NCI-H524 treated with DMSO at 0.1 percent for 48 hours (cell line): ENCODE measurements at places on chromosomes 4 and X.

DNA sequence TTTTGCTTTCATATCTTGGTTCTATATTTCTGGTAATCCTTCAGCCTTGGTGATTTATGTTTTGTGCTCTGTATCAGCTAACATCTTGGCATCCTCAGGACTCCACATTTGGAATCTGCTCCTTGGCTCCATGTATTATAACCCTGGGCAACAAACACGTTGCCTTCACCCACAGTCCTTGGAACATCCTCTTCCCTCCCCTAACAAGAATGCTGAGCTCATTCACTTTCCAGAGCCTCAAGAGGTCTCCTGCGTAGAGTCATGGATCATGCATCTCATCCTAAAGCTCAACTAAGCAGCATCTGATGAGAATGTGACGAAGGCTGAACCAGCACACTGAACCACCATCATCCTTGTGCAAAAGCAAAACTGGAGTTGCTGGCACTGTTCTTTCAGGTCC is 60.5 kb upstream of the C1GALT1C1 start:
- DNase-seq: no peak

- DNase-seq: no peak
Measured at GRCh38 chrX:12581546-12581945, 209.7 kb upstream of the PRPS2 start.

GRCh38 chrX:65600106-65600505 is 65.5 kb upstream of the LAS1L start:
- no peak for DNase-seq

GRCh38 chr4:81343046-81343445 is 128.0 kb upstream of the PRKG2 start:
- no peak for DNase-seq

GRCh38 chrX:14029425-14030173 is at the start of gene GEMIN8:
TSS of gene GEMIN8 (minus strand) at chrX:14029892. CDS start at chrX:14021478, 8,414 bp downstream.
- DNase-seq: peak; percentile 79

GRCh38 chrX:24859211-24859841 is 156.4 kb downstream of the ARX start:
- no peak for DNase-seq

DNA sequence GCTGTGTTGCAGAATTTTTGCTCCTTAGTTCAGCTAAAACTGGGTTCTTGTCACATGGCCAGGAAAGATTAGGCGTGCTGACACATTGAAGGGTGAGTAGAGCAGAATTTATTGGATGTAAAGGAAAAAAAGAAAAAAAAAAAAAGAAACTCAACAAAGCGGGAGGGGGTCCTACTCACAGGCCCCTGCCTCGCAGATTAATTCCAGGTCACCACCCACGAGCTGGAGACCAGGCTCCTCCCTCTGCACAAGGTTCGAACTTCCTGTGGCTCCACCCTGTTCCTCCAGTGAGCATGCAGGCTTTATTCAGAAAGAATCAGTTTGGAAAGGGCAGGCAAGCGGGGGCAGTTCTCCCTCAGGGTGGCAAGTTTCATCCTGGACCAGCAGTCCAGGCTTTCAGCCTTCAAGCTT is 17.1 kb downstream of the MGST2 start:
- no peak for DNase-seq

- no peak for DNase-seq
Measured at GRCh38 chr4:60724623-60725022, 475.5 kb upstream of the ADGRL3 start.

DNA sequence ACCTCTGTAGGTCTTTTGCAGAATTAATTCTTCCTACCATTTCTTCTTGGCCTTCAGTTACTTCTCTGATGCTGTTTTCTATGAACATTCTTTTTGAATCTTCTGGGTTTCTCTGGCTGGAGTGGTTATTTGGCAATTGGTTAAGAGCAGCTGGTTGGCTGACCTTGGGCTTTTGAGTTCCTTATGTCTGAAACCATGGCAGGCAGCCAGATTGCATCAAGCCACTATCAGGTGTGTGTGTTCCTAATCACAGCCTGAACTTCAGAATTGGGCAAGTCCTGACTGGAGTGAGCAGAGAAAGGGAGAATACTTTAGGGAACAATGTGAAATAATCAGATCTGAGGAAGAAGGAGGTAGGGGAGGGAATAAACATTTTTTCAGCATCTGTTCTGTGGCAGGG is 90.2 kb downstream of the ARHGAP10 start:
- no peak for DNase-seq

DNA sequence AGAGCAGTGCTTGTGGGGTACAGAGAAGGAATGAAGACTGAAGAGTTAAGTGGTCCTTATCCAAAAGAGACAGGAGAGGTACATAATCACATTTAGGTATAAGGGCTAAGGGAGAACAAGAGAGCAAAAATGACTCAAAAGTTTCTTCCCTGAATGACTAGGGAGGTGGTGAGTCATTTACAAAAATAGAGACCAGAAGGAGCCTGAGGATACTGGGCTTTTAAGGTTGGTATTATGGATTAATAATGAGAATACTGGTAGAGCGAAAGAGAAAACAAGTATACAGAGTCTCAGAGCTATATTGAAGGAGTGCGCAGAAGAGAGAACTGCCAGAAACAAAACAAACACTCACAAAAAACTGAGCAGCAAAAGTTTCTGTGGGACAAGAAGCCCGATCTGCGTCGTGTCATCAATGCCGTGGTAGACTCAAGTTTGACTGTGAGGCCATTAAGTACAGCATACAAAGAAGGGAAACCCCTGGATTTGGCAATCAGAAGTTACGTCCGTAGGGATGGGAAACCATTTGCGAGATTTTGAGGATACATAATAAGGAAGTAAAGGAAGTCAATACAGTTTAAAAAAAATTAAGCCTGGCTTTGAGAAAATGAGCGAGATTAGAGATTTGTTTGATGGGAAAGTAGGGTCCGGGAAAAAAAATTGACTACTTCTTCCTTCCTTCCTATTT is 129.1 kb upstream of the STIM2 start:
- no peak for DNase-seq

DNA sequence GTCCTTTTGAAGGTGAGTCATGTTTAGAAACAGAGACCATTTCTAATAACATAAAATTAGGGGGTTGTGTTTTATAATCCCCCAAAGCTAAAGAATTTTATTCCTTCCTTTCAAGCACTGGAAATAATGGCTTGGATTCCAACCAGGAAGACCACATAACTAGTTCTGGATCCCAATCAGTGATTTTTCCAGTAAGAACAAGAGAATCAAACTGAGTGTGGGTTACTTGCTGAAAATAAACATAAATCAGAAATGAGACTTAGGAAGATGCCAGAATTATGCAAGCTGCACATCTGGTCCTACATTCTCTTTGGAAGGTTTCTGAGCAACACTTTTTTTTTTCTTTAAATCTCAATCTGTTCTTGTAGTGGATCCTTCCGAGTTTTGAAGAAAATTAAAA is 76.3 kb downstream of the SOWAHB start:
- no peak for DNase-seq

GRCh38 chr4:40388239-40388638 is 53.1 kb downstream of the CHRNA9 start:
- no peak for DNase-seq

DNA sequence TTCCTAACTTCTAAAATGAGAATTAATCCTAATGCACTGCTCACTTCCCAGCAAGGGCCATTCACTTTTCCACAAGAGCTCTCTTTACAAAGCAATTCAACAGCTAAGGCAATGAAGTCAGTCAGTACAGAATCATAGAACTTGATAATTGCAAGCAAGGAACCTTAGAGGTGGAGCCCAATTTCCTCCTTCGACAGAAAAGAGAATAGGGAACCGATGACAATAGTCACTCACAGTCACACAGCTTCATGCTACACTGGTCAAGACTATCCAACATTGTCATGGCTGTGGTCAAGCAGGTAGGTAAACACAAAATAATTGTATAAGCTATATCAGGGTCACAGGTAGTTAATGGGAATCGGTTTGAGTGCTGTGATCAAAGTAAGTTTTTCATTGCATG is 90.0 kb downstream of the ELOVL6 start:
- no peak for DNase-seq

DNA sequence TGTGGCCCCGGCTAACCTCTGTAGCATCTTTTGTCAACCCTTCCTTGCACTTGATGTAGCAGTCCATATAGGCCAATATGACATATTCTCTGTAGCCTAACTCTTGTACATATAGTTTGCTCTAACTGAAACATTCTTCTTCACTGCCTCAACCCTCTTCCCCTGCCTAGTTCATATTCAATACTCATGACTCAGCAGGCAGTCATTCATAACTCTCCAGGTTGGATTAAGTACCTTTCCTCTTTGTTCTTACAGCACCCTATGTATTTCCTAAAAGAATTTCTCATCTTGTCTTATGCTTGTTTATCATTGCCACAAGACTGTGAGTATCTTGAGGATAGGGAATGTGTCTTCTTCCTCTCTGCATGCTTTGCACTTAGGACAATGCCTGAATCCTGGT is 76.9 kb downstream of the TMLHE start:
- DNase-seq: no peak

- no peak for DNase-seq
Measured at GRCh38 chrX:29561417-29561816, 653.9 kb upstream of the MAGEB2 start.

- no peak for DNase-seq
Measured at GRCh38 chr4:168212656-168213055, 105.9 kb downstream of the DDX60 start.

DNA sequence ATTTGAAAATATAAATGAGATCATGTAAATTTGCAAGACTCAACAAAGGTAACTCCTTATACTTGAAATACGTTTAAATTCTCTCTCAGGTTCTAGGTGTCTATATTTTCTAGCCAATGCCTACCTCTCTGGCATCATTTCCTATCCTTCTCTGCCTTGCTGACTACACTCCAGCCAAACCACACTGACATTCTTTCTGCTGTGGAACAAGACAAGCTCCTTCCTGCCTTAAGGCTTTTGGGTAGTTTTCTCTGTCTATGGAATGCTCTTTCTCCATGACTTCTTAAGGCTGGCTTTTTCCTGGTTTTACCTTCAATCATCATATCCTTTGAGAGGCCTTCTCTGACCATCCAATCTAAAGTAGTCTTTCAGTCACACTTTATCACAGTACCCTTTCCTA is 201.0 kb downstream of the SPRY1 start:
- no peak for DNase-seq

- DNase-seq: no peak
Measured at GRCh38 chrX:113470166-113470565, 629.5 kb upstream of the AMOT start.

GRCh38 chr4:62448911-62449310 is 1248.8 kb downstream of the ADGRL3 start:
- DNase-seq: no peak

- DNase-seq: no peak
Measured at GRCh38 chr4:3009422-3009821, 46.1 kb downstream of the GRK4 start.

- DNase-seq: no peak
Measured at GRCh38 chrX:24805201-24805600, 111.5 kb downstream of the POLA1 start.

GRCh38 chr4:111360906-111361305 is 738.0 kb upstream of the PITX2 start:
- no peak for DNase-seq

GRCh38 chr4:185534866-185535611 is at the start of gene PDLIM3:
TSS of gene PDLIM3 (minus strand) at chr4:185535507. CDS start at chr4:185535434, 73 bp downstream.
- DNase-seq: no peak

DNA sequence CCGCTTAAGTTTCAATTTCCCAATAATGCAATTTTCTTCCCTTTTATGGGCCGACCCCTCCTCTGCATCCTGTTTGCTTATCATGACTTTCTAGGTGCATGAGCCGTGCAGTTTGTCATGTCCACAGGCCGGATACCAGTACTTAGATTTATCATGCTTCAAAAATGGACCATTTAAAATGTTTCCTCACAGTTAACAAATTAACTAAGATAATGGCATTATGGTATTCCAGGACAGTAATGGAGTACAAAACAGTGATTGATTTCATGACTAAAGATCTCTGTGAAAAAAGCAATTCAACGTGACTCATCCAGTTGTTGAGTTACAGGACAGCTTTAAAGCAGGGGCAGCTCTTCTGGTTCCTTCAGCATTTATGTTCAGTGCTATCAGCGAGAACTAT is 23.0 kb downstream of the SNX25 start:
- no peak for DNase-seq

- DNase-seq: no peak
Measured at GRCh38 chr4:109163493-109163892, 139.0 kb downstream of the COL25A1 start.

GRCh38 chrX:41875142-41875541 is 48.2 kb downstream of the CASK start:
- DNase-seq: no peak

GRCh38 chrX:134933248-134933647 is 57.5 kb upstream of the SMIM10 start:
- no peak for DNase-seq

GRCh38 chr4:6281436-6282313 is 12.0 kb downstream of the WFS1 start:
- no peak for DNase-seq

DNA sequence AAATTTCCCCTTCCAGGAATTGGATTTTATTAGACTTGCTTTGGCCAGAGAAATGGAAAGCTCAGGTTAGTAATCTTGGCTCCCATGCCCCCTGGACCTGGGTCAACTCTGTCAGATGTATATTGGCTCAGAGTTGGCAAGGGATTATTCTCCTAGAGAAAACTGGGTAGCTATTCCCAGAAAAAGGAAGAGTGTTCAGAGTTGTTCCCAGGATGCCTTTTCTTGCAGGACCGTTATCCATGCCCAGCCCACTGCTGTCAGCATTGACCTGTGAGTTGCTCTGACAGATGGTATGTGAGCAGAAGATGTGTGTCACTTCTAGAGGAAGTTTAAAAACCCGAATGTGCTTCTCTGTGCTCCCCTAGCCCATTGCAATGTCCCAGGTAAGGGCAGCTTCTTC is 509.9 kb upstream of the ZFP42 start:
- DNase-seq: no peak

- DNase-seq: no peak
Measured at GRCh38 chrX:3075959-3076358, 34.7 kb downstream of the ARSF start.

DNA sequence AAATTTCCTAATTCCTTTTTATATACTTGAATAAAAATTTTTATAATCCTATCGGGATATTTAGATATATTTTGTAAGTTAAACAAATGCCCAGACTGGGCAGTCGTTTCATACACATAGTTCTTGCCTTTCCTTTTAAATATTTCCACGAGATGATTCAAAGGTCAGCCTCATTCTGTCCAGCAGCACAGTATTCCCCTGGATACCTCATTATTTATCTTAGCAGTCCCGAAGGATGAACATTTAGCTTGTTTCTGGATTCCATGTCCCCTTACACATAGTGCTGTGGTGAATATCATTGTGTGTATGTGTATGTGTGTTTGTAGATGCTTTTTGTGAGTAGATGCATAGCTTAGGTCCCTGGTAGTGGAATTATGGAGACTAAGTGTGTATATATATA is 38.3 kb downstream of the RAPGEF2 start:
- DNase-seq: no peak

DNA sequence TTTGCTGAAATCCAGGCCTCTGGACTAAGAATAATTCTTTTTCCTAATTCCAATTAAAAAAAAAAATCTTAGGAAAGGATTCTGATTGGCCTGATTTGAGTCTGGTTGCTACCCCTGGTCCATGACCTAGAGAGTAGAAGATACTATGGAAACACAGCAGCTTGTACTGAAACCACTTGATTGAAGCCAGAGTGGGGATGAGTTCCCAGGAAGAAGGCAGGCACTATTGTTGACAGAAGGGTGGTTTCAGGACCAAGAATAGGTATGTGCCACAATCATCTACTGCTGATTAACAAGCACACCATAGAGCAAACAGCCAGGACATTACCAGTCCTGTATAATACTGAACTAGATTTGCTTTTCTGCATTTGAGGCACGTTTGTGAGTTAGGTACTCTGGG is 29.6 kb downstream of the STX18 start:
- no peak for DNase-seq

- DNase-seq: no peak
Measured at GRCh38 chrX:7704205-7704604, 138.8 kb upstream of the VCX start.

GRCh38 chr4:132180020-132180427 is 969.1 kb upstream of the PCDH10 start:
- DNase-seq: no peak
